ENCODE measurements at places on chromosomes 2 and 18.

- DNase-seq, result no peak
Measured at GRCh38 chr2:97781981-97782380, 68.6 kb downstream of the ZAP70 start.

DNA sequence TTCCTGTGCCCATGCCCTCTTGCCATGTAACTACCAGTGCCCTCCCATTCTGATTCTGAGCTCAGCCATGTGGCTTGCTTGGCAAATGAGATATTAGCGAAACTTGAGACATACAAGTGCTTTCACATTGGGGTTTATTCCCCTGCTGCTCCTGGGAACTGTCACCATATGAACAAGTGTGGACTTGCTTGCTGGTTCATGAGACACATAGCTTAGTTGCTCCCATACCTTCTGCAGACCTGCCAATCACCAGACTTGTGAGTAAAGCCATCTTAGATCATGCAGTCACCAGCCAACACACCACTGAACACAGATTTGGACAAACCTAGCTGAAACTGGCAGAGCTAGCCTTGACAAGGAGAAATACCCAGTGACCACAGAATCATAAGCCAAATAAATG, 155.1 kb downstream of the SS18 start:
- no peak for DNase-seq

DNA sequence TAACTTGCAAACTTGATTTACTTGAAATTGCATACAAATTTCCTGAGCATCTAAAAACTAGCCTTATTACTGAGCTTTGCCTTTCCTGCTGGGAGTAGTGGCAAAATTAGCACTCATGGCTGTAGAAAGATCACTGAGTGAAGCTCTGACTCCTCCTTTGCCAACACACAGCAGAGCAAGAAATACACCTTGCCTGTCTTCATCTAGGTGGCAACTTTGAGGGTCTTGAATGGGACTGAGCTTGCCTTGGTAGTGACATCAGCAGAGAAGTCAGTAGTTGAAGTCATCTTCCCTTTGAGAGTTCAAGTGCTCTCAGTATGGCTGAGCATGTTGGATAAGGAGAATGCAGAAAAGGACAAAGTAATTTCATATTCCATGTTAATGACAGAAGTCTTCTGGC, 5.9 kb downstream of the RRM2 start:
- no peak for DNase-seq

GRCh38 chr18:31595121-31595771, 3.6 kb downstream of the TTR start:
- DNase-seq, result no peak

DNA sequence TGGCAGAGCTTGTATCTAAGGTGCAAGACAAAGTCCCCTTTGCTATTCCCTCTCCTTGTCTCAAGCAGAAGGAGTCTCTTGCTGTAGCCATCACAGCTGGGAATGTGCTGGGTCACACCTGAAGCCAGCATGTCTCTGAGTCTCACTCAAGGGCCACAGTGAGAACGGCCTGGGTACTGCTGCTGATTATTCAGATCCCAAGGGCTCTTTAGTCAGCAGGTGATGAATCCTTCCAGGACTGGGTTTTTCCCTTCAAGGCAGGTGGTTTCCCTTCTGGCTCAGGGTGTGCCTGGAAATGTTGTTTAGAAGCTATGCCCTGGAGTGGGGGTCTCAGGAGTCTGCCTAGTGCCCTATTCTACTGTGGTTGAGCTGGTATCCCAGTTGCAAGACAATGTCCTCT, 356.3 kb downstream of the PARD3B start:
- DNase-seq, result no peak

GRCh38 chr2:160557903-160558302, 64.3 kb upstream of the RBMS1 start:
- no peak for DNase-seq

- DNase-seq, result no peak
Measured at GRCh38 chr2:58686776-58687175, 445.7 kb upstream of the FANCL start.

DNA sequence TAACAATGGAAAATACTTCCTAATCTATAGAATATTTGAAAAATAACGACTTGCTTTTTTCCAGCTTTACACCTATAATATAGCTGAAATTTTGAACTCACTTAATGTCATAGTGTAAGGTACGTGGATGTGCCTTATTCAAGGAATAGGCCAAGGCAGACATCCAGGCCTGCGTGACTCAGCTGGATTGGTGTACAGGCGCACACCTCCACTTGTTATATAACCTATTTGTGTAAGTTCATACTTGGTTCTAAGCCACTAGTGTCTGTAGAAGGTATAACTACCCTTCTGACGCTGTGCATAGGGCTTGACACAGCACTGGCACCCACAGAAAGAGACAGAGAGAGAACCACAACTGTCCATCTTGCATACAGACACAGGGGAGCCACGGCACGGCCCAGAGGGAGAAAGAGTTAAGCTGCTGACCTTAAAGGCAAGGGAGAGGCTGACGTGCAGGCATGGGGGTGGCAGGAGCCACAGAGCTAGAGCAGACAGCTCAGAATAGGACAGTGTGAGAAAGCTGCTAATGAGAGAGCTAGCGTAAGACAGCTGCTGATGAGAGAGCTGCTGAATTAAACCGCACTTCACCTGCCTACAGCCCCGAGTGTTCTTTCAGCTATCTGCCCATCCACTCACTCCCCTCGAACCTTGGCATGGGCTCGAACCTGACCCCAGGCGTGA, 16.1 kb downstream of the CCDC178 start:
- no peak for DNase-seq

GRCh38 chr2:146561996-146562395, 1282.8 kb upstream of the ACVR2A start:
- DNase-seq, result no peak

DNA sequence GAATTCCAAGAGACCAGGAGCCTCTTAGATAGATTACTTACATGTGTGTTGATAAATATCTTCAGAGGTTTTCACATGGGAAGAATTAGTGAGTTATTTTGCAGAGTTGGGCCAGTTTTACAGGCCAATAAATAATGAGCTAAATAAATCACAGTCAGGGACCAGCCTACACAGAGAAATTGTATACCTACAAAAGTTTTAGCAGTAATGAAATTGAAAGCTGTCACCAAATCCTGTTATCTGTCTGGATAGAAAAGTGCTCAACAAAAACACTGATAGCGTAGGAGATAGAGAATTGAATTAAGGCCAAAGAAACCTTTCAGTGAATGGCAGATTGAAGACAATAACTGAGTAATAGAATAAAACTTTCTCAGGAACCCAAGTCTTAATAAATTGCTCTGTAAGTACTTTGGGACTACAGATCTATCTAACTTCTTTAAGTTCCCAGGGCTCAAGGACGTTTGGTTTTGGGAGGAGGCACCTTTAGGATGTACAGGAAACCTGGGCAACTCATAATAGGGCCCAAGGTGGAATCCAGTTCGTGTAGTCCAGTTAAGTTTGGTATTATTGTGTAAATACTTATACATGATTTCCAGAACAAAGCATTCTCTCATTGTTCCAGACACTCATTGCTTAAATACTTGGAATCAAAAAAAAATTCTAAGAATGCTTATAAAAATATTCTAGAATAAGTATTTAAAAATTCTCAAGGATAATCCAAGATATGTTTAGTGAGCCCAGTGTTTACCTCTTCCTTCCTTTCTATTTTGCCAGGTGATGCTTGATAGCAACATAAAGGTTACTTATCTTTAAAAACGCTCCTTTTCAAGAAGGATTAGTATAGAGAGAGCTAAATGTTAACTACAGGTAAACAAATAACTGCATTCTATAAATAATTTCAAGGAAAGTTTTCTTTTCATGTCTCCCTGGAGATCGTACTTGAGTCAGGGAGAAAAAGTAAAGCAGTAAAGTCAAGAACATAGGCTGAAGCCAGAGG, 134.5 kb downstream of the NCKAP5 start:
- DNase-seq, result no peak

GRCh38 chr2:63614983-63615945, 26.5 kb downstream of the MDH1 start:
- no peak for DNase-seq

- no peak for DNase-seq
Measured at GRCh38 chr18:35089891-35090550, 48.8 kb downstream of the MAPRE2 start.

GRCh38 chr2:205994344-205994743, 91.6 kb downstream of the INO80D start:
- no peak for DNase-seq

GRCh38 chr2:101811226-101812015, 113.9 kb downstream of the MAP4K4 start:
- no peak for DNase-seq

GRCh38 chr2:102235491-102235890, 48.7 kb downstream of the IL1RL2 start:
- DNase-seq, result no peak

DNA sequence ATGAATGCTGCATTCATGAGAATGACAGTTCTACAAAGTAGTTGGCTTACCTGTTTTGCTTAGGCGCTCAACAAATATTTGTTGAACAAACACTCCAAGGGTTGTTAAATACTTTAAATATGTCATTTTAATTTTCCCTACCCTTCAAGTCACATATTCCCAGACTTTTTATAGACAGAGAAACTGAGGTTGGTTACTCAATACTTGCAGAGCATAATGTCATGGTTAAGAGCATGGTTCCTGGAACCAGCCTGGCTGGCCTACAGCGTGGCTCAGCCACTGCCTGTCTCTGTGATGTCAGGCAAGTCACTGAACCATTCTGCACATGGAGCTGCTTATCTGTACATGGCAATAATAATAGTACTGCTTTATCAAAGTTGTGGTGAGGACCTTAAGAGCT, 120.0 kb upstream of the STK17B start:
- DNase-seq, result no peak

DNA sequence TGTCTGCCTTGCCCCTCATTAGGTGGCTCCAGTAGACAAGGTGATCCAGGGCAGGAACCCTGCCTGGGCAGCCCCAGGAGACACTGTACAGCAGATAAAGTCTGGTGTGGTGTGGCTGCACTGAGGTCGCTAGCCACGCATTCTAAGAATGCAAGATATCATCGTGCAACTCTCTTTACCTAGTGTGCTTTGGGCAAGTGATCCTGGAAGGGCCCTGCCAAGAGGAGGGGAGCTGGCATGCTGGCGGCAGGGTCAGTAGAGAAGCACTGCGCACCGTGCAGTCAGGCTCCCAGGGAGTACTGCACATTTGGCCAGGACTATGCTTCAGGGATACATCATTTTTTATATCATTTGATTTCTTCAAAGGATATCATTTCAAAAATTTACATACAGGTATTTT, 195.3 kb upstream of the SMAD2 start:
- no peak for DNase-seq

DNA sequence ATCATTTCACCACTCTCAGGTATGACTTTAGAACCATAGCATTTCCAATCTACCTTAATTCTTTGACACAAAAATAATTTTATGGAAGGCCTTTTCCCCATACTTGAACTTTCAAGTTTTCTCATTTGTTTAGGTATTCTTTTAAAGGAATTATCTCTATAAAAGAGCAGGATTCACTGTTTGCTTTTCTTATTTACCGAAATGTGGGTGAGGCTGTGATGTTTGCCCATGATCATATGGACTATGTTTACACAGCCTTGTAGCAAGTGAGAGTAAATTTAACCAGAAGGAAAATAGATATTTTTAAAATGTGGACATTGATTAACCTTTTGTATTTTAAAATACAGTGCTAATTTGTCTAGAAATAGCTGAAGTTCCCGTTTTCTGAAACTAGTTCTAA, 26.3 kb downstream of the CAB39 start:
- no peak for DNase-seq

- no peak for DNase-seq
Measured at GRCh38 chr2:200264631-200265030, 41.9 kb upstream of the SPATS2L start.

DNA sequence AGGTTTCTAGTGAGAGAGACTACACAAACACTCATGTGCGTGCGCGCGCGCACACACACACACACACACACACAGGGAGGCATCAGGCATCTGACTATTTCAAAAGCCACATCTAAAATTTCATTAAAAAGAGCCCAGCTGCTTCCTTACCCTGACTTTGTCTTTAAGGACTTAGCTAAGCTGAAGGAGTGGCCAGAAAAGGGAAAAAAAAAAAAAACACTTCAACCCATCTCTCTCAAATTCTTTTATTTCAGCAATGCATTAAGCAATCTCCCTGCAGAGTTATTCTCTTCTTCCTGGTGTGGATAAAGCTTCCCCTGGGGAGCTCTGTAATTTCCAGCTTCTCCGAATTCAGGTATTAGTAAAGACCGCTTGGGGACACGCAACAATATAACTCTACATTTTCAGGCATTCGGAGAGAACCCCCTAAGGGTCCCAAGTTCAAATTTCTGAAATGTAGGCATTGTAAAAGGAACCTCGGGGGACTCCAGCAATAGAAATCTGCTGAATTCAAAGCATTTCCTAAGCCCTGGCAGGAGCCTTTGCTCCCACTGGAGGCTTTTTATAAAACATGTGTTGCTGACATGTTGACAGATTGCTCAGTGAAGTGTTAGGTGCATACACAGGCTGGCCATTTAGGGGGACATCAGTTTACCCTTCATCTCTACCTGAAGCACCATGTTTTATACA, 67.0 kb downstream of the ZNF521 start:
- DNase-seq, result no peak

DNA sequence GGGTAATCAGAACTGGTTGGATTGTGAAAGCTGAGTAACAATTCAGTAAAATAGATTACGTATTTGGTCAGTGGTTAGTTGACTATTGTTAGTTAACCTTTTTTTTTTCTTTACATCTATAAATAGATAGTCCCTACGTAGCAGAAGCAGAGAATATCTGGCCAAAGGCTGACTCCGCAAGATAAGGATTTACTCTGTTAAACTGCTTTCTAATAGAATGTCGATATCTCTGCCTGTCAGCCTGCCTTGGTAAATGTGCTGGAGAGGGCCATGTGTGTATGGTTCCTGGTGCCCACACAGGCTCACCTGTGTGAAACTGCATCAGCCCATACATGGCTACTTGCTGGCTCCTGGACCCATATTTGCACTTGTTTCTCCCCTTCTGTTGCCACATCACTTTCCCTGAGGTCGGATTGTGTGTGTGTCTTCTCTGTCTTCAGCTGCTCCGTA, 94.4 kb downstream of the CRIM1 start:
- DNase-seq, result no peak

DNA sequence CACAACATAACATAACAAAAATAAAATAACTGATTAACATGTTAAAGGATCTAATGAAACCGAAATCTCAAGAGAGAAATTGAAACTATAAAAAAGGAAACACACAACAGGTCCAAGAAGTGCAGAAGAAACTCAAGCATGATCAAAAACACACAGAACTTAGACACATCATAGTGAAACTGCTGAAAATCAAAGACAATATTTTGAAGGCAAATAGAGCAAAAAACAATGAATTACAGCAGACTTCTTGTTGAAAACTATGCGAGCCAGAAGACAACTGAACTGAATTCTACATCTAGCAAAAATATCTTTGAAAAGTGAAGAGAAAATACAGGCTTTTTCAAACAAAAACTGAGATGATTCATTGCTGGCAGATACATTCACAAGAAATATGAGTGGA, 61.3 kb downstream of the UGP2 start:
- DNase-seq, result no peak

- no peak for DNase-seq
Measured at GRCh38 chr18:45687621-45688020, 36.4 kb upstream of the SLC14A1 start.

- no peak for DNase-seq
Measured at GRCh38 chr2:7835693-7836680, 845.9 kb upstream of the ID2 start.

Measured in activated CD4-positive, alpha-beta T cell treated with anti-CD3 and anti-CD28 coated beads, Interleukin-2, amount 50 U/mL, for 24 hours (primary cell).